ENCODE measurements at places on chromosomes 2 and 18.

DNA sequence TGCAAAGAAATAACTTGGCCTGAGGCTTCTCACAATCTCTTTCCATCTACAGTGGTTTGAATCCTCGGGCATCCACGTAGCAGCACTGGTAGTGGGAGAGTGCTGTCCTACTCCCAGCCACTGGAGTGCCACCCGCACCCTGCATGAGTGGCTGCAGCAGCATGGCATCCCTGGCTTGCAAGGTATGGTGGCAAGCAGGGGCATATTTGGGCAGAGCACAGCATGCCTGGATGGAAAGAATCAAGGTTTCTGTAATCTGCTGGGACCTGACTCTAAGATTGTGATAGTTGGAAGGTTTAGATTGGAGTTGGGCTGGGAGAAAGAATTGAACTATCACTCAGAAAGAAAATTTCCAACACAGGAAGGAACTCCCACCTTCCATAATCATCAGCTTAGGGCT, 4.0 kb downstream of the CAD start:
- no peak for DNase-seq

- no peak for DNase-seq
Measured at GRCh38 chr2:168622559-168622958, 166.5 kb downstream of the CERS6 start.

DNA sequence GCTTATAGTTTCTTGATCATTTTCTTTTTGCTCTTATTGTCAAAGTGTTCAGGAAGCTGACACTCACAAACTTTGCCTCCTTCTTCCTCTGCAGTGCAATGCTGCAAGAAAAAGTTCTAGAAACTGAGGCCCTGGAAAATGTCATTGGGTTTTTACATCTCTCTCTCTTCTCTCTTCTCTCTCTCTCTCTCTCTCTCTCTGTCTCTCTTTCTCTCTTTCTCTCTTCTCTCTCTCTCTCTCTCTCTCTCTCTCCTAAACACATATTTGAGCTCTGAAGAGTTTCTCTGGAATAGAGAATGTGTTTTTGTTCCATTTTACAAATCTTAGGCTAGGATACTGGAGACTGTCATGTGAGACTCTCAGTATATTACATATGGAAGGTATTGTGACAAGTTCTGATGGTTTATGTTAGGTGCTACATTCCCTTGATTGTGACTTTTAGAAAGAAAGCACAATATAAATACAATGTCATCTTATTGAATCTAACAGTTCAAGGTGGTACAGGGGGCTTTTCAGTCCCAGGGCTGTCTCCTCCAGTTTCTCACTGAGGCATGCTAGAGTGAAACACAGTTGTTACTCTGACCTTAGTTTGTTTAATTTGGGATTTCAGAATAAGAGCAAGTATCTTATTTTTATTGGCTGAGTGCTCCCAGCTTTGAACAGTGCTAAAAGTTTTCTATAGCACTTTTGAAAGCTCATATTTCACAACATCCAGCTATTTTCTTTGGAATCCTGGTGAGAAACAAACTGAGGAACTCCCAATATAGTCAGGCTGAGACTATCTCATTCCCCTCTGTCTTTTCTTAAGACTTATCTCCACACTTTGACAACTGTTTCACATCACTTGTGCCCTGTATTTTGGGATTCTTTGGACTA, 41.4 kb upstream of the EHBP1 start:
- no peak for DNase-seq

DNA sequence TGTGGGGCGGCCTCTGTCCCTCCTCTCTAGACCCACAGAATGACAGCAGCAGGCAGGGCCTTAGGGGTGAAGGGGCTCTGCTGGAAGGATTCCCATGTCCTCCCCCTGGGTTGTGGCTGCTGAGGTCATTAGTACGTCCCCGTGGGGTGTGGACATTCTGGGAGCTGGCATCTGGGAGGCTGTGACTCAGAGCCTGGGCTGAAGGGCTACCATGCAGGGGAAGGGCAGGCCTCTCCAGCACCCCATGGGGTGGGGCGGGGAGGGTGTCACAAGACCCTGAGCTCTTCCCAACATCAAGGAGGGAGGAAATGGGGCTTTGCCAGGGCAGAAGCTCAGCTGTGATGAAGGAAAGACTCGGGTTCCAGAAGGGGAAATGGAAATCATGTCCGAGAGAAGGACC, 105.8 kb upstream of the SMAD2 start:
- no peak for DNase-seq

DNA sequence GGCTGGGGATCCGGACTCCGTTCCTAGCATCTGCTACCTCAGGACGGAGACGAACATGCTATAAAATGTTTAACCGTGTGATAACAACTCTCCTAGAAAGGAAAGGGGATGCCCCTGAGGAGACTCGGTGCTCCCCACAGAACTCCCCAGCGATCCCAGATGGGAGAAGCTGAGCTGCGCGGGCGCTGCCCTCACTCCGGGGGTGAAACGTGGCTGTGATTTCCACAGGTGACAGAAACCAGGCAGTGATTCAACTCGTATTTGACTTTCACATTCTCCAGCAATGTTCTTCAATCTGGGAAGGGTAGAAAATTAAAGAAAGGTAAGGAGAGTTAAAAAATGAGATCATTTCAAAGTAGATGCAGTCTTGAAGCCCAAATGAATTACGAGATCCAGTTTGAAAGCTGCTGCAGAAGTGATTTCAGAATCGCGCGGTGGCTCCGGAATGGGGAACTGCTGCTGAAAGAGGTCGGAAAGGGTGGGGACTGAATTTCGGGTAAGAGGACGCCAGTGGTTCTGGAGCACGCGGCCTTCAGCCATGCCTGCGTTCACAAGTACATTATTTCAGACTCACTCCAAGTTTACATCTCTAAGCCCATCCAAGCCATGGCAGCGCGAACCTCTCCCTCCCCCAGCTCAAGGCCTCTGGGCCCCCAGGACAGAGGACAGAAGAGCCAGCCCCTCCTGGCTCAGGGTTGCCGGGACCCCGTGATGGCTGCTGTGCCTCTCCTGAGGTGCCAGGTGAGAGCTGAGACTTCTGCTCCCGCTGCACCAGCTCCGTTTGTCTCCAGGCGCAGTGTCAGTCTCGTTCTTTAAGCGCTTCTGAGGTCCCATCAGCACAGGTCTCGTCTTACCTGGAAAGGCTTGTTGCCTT, 39.5 kb downstream of the ADNP2 start:
- no peak for DNase-seq

DNA sequence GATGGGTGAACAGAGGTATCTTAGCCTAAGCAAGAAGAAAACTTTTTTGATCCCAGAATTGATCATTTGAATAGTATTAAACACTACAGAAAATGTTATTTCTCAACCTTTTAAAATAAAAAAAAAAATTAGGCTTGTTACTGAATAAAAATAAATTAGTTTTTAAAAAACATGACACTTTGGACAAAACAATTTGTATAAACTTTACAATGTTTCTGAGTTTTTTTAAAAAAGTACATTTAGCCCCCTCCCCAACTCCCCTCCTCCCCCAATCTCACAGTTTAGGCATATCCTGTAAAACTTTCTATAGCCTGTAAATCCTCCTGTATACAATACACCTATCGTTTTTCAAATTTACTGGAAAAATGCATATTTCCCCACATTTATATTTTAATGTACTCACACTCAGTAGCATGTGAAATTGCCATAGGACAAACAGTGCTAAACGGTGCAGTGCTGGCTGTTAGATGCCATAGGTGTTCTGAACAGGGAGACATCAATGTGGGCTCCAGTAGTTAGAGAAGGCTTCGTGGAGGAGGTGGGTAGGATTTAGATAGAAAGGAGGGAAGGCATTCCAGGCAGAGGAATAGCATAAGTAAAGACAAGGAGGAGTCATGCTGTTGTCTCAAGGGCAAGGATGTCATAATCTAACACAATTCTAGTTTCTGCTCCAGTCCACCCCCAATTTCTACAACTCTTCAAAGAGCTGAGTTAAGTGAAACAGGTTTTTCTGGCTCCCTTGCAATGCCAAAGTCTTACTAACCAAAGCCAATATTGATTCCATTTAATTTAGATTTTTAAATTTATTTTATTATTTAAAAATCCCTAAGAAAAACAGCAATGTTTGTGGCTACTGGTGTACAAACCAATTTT, 50.9 kb downstream of the SP3 start:
- no peak for DNase-seq

DNA sequence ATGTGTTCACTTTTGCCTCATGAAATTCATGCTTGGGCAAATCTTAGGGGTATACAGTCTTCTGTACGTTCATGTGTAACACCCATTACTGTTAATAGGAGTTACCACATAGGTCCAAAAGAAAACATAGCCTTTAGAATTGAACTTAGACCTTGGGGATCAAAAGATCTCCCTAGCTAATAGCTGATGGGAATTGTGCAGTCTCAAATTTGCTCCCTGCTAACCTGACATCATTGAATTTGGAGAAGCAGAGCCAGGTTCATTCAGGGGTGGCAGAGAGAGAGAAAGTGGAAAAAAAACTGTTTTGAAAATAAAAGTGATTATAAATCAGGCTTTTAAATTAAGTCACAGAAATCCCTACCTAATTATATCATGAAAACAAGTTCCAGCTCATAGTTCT, 28.0 kb upstream of the PPP3R1 start:
- no peak for DNase-seq

GRCh38 chr18:69941183-69941582, 6.5 kb downstream of the CD226 start:
- no peak for DNase-seq

GRCh38 chr2:113157897-113158753, 15.6 kb upstream of the PSD4 start:
- DNase-seq, result no peak
